HL-60 (cell line): ENCODE measurements at places on chromosomes 11 and 22.

- no peak for DNase-seq
Observed at GRCh38 chr11:112469376-112469775, 208.7 kb upstream of the PLET1 start.

- DNase-seq, result no peak
Observed at GRCh38 chr11:111684251-111684650, 81.9 kb downstream of the PPP2R1B start.

- DNase-seq, result no peak
Observed at GRCh38 chr11:21396342-21397008, 727.1 kb downstream of the NELL1 start.

DNA sequence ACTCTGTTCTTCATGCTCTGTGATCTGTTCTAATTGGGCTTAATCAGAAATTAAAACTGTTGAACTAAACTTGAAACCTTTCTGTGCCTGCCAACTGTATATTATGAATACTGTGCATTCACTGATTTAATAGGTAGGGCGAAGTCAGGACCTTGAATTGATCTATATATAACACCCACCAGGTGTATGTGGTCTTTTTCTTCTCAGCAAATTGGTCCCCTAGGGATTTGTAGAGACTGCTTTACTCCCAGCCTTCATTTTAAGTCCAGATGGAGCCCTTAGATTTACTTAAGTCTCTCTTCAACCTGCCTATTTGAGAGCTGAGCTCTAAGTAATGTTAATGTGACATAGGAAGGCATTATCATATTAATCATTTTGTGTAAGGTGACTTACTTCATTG is 257.5 kb downstream of the TMEM135 start:
- no peak for DNase-seq

DNA sequence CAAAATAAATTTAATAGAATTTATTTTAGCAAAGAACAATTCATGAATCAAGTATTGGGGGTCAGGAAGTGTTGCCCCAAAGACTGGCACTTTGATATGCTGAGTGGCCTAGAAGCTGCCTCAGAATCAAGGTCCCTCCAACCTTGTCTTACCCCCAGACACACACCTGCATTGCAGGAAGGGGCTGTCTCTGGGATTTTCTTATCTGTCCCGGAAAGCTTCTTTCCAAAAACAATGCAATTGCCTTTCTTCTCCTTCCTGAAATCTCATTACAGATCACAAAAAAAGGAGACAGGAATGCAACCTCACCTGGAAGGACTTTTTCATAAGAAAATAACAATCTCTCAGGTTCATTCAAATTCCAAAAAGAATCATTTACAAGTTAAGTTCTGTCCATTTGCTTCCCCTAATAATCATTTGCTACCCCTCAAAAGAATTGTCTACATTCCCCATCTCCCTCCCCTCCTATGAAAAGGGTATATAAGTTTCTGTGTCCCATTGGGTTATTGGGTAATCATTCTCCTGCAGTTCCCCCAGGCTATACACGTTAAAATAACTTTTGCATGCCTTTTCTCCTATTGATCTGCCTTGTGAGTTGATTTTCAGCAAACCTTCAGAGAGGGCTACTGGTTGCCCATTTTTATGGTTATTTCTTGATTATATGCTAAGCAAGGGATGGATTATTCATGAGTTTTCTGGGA is 21.3 kb downstream of the OR10A6 start:
- no peak for DNase-seq

- no peak for DNase-seq
Observed at GRCh38 chr22:28358312-28358711, 321.3 kb downstream of the TTC28 start.

DNA sequence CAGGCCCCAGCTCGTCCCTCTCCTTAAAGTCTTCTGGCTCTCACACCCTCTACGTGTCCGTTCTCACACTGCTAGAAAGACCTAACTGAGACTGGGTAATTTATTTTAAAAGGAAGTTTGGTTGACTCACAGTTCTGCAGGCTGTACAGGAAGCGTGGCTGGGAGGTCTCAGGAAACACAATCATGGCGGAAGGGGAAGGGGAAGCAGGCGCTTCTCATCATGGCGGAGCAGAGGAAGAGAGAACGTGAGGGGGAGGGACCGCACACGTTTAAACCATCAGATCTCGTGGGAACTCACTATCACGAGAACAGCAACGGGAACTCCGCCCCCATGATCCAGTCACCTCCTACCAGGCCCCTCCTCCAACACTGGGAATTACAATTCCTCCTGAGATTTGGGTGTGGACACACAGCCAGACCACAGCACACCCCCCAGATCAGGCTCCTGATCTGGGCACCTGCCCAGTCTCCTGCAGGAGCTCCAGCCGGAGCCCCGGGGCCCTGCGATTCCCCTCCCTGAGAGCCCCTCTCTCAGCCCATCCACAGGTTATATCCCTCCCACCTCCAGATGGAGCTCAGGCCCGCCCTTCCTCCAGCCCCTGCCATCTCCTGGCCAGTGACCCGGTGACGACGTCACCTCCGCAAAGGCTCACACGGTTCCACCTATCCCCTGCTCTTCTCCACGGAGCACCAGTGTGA is 170.2 kb downstream of the BRD1 start:
- peak; percentile 87 for DNase-seq

- no peak for DNase-seq
Observed at GRCh38 chr11:57634311-57634710, 15.4 kb downstream of the YPEL4 start.

DNA sequence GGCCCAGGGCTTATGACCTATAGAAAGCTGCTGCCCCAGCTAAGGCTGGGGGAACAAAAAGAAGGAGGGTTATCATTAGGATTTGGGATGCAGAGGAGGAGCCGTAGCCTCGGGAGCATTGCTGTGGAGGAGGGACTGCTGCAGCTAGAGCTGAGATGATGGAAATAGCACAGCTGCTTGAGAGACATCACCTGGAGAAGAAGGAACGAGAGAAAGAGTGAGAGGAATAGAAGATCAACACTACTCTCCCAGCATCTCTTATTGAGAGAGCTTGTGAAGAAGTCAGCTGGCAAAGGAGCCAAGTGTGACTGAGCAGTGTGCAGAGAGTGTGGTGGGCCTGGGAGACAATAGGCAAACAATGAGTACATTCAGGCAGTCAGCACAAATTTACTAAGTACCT is 100.7 kb upstream of the PLET1 start:
- DNase-seq, result no peak

GRCh38 chr11:20488352-20488751 is 100.8 kb downstream of the PRMT3 start:
- no peak for DNase-seq

DNA sequence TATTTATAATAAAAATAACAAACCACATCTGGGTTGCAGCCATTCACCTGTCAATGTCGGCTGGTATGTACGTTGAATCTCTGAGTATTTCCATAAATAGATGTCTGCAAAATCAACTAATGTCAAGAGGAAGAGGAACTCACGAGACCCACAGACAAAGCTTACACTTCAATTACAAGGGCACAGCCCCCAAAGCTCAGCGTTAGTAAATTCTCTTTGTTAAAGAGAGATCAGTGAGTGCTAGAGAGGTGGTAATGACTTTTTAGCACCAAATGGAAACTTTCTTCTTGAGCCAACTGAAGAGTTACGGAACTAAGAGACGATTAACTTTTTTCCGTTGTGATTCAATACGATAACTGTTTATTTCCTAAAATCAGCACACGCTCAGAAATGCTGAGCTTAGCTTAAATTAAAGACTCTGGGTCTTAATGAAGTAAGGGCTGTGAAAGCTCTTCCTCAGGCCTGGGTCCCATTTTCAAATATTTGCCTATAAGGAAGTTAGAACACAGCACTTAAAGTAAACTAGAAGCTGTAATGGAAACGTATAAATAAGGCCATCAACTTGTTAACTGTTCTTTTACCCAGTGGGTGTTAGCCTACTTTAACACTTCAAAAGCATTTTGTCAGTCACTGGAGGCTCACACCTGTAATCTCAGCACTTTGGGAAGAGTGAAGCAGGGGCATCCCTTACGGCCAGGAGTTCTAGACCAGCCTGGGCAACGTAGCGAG is 22.8 kb upstream of the TFIP11 start:
- no peak for DNase-seq

GRCh38 chr11:99424313-99425084 is 403.8 kb downstream of the CNTN5 start:
- DNase-seq, result no peak

DNA sequence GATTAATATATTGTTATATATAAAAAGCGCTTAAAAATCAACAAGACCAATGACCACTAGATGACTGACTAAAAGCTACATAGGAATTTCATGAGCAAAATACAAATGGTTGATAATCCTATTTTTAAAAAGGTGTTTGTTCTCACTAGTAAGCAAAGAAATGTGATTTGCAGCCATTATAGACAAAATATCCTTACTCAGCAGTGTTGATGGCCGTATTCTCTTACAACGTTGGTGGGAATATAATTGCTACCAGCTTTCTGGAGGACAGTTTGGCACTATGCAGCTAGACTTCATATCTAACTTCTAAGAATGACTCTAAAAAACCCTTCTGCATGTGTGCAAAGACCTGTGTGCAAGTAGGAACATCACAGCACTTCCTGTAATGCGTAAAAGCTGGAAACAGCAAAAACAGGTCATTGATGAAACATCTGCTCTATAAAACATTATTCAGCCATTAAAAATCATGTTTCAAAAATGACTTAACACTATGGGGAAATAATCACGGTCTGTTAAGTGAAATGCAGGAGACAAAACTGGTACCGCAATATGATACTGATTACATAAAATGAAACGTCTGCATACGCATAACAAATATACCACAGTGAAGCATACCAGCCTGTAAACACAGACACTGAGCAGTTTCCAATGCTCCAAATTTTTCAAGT is 70.1 kb upstream of the LINC01488 start:
- no peak for DNase-seq
